NCI-H226 (cell line): ENCODE measurements at places on chromosomes 7 and 10.

- no peak for DNase-seq
Measured at GRCh38 chr7:19871102-19871501, 97.7 kb upstream of the TMEM196 start.

- peak; percentile 45 for DNase-seq
Measured at GRCh38 chr10:75400771-75401568, 594 bp downstream of the ZNF503 start.

DNA sequence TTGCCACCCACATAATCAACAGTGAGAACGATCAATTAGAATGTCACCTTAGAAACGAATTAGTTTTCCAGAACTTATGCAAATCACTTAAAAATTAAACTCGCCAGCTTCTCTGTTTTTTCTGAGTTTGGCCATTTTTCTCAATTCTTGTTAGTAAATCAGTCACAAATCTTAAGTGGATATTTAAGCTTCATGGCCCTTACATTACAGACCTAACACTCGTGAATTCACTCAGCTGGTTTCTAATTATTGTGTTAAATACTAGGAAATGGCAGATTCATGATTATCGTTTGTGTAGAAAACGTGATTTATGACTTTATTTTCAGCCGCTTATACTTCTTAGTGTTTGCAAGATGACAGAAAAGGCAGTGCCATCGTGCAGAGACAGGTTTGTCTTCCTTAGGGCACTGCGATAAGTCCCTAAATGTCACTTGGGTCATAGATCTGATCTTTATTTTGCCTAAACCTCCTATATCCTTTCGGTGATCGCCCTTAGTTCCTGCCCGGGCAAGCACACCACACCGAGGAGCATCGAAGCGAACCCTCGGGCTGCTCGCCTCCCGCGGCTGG, 587 bp upstream of the CELF2 start:
- no peak for DNase-seq

DNA sequence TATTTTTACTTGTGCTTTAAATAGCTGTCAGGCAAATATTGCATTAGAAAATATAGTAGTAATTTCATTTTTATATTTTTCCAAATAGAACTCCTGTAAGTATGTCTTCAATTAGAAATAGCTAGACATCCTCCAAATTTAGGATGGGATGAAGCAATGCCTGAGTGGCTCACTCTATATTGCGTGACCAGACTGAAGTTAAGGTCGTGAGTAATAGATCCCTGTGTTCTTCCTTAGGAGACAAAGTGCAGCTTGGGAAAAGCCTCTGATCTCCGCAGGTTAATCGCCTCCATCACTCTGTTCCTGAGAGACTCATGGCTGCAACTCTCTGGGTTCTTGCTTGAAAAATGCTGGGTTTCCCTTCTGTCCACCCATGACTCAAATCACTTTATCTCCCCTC, 484.8 kb upstream of the ANKRD30A start:
- DNase-seq, result no peak

DNA sequence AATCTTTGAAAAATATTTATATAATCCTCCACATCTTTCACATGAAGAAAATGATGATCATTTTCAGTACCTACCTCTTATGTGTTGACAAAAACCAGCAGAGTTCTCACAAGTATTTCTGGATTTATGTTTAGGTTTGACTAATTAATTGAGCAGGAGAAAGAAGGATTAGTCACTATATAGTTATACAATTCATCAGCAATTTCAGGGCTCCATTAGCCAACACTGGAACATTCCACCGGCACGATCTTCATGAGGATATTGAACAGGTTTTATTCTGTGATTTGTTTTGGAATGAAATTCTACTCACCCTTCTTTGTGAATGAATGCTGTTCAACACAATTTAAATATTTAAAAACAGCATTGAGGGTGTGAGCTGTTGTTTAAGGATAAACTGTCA, 163.2 kb downstream of the SEM1 start:
- no peak for DNase-seq

DNA sequence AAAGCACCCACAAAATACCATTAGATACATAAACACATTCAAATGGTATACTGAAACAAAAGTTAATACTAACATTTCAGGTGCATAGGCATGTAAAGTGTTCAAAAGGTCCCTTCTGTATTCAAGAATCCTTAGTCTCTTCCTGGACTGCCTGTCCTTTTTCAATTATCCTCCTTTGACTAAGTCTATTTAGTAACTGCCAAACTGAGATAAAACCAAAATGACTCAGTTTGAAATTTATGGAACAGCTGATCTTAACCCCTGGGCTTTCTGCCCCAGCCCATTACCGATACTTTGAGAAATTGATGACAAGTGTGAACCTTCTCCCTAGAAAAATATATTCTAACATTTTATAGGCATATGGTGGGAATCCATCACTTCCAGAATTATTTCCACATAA, 5.4 kb downstream of the EPC1 start:
- no peak for DNase-seq

DNA sequence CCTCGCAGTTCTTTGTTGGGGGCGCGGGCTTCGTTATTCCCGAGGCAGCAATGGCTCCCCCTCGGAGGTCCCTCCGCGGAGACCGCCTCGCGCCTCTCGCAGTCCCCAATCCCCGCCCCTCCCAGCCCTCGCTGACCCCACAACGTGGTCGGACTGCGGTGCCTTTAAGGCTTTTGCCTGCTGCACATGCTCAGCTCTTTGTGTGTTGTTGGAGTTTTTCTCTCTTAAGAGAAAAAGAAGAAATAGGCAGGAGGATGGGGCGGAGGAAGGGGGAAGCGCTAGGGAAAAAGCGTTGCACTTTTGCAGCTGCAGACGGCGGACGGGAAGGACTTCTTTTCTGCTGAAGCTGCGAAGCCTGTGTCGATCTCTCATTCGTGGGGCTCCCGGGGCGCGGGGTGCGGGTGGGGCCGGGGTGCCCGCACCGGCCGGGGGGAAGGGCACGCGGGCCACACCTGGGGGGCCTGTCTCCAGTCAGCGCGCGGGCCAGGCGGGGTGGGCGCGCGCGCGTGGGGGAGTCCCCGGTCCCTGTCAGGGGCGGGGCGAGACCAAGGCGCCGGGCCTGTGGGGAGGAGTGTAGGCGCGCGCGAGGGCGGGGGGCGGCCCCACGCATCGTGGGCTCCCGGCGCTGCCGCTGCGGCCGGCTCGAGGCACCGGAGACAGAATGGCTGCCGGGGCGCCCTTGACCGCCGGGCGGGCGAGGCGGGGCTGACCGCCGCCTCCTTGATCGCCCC, 445 bp upstream of the ATRNL1 start:
- DNase-seq, result no peak
